Stimulated activated CD4-positive, alpha-beta T cell treated with anti-CD3 and anti-CD28 coated beads, Interleukin-1b, Interleukin-23, amount 100 ng/mL, for 1 hour (primary cell): ENCODE measurements at places on chromosomes 7 and 10.

DNA sequence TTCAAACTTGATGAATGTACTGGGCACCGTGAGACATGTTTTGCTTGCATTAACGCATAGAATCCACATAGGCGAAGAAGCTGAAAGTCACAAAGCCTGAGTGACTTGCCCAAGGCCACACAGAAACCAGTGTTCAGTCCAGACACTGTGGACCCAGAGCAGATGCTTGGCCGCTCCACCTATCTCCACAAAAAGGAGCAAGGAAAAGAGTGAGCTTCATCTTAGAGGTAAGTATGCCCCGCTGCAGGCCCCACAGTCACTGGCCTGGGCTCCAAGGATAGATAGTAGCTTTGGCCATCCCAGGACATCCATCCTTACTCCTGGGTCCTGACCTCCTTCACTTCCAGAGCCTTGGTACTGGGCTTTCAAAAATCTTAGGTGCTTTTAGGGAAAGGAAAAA lies 60.1 kb upstream of the SAMD8 start:
- DNase-seq, result no peak

GRCh38 chr10:48459270-48460150 lies 145.4 kb downstream of the ARHGAP22 start:
- DNase-seq, result no peak

- no peak for DNase-seq
These were observed 73.6 kb downstream of the ITGB8 start for GRCh38 chr7:20404320-20404719.

DNA sequence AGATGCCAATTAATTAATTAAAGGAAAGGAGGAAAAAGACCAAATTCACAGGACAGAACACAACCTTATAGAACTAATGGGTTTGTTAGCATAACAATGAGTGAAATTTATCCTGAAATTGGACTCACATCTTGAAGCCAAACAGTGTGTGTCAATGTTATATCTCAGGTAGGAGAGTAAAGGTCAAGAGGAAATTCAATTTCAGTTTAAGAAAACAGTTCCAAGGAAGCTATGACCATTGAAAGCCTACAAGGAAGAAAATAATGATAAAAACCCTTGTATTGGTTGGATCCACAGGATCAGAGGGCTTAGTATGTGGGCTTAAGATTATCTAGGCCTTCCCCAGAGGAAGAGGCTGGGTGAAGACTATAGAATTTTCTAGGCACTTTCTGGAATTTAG lies 198.9 kb upstream of the AOAH start:
- no peak for DNase-seq

- no peak for DNase-seq
These were observed 383.0 kb upstream of the PCDH15 start for GRCh38 chr10:55183993-55184392.

DNA sequence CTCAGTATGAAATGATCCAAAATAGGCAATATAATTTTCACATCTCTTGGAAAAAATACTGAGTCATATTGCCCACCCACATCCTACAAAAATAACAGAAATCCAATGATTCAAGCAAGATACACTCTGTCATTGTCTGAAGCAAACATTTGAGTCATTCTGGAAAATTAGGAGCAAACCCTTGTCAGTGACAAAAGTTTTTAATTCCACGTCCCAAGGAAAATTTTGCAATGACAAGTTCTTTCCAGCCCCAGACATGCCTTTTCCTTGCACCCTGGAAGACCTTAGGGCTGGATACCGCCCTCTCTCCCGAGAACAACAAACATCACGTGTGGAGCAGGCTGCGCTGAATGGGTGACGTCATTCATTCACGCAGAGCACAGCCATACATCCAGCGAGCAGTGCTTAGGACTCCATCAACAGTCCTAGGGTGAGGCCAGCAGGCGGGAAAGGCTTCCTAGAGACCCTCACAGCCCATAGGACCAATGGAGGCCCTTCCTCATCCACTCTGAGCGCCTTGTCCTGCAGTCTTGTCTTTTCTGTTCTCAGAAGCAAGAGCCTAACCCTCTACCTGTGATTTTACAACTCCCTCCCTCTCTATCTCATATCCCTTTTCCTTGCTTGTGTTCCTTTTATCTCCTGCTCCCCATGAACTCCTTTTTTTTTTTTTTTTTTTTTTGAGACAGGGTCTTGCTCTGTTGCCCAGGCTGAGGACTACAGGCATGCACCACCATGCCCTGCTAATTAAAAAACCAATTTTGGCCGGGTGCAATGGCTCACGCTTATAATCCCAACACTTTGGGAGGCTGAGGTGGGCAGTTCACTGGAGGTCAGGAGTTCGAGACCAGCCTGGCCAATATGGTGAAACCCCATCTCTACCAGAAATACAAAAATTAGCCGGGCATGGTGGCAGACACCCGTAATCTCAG lies 23.5 kb upstream of the KDM7A start:
- no peak for DNase-seq

- no peak for DNase-seq
These were observed 40.9 kb upstream of the ELAPOR2 start for GRCh38 chr7:87100326-87100725.
